ENCODE measurements at places on chromosomes 4 and X.

GRCh38 chrX:19121898-19122640, at the start of gene ADGRG2:
Gene ADGRG2 (minus strand): TSS chrX:19122468. CDS start chrX:19068834, 53,634 bp downstream.
- DNase-seq, result no peak
- H3K36me3 ChIP-seq, result no peaks in the 10 kb centered on the region
- H3K27ac ChIP-seq, result no peak within 1 kb of the TSS
- H3K4me1 ChIP-seq, result peaks cover 10% of the 10 kb centered on the region

- H3K27ac ChIP-seq, result no peak overlapping the region
- DNase-seq, result peak; percentile 32
- no peaks in the 10 kb centered on the region for H3K4me1 ChIP-seq
- H3K27me3 ChIP-seq, result peaks cover 14% of the 10 kb centered on the region
- H3K36me3 ChIP-seq, result no peaks in the 10 kb centered on the region
- no peak overlapping the region for H3K4me3 ChIP-seq
Observed at GRCh38 chr4:8772499-8773123, 99.0 kb downstream of the HMX1 start.

GRCh38 chrX:30887721-30888120, 1.3 kb downstream of the TAB3 start:
- H3K27ac ChIP-seq, result no peak overlapping the region
- H3K36me3 ChIP-seq, result no peaks in the 10 kb centered on the region
- H3K4me3 ChIP-seq, result peak overlapping the region; percentile 80
- H3K27me3 ChIP-seq, result no peaks in the 10 kb centered on the region
- peaks cover 8% of the 10 kb centered on the region for H3K4me1 ChIP-seq
- no peak for DNase-seq

DNA sequence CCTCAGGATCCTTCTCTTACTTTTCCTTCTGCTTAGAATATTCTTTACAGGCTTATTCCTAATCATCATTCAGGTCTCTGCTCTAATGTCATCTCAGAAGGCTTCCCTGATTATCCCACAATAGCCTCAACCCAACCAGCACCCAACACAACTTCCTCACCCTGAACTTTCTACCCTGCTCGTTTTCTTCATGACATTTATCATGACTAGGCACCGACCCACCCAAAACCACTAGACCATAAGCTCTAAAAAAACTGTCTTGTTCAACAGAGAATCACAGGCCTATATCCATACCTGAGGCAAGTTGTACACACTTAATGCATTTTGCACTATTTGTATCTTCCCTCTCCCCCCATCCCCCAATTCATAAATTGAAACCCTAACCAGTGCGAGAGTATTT, 95.3 kb downstream of the SH3RF1 start:
- H3K27ac ChIP-seq, result no peak overlapping the region
- H3K4me3 ChIP-seq, result no peak overlapping the region
- H3K27me3 ChIP-seq, result no peaks in the 10 kb centered on the region
- H3K36me3 ChIP-seq, result no peaks in the 10 kb centered on the region
- no peak for DNase-seq

GRCh38 chrX:45845142-45845541, 644.5 kb upstream of the DIPK2B start:
- no peaks in the 10 kb centered on the region for H3K36me3 ChIP-seq

DNA sequence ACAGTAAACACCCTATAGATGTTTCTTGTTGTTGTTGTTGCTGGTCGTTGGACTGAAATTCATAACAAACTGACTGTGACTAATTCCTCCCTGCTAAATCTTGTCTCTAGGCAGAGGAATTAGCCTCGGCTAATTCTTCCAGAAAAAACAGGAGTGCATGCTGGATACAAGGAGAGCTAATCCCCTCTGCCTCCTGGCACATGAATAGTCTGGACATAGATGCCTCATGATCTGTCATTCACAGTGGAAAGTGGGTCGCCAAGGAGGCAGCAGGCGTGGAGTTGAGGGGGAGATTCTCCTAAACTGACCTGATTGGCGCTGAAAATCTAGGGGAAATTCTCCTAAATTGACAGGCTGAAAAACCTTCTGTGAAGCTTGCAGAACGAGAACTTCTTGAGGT, 220.1 kb downstream of the DCTD start:
- no peaks in the 10 kb centered on the region for H3K4me1 ChIP-seq
- DNase-seq, result no peak
- H3K27me3 ChIP-seq, result no peaks in the 10 kb centered on the region
- no peak overlapping the region for H3K27ac ChIP-seq
- no peak overlapping the region for H3K4me3 ChIP-seq
- no peaks in the 10 kb centered on the region for H3K36me3 ChIP-seq

DNA sequence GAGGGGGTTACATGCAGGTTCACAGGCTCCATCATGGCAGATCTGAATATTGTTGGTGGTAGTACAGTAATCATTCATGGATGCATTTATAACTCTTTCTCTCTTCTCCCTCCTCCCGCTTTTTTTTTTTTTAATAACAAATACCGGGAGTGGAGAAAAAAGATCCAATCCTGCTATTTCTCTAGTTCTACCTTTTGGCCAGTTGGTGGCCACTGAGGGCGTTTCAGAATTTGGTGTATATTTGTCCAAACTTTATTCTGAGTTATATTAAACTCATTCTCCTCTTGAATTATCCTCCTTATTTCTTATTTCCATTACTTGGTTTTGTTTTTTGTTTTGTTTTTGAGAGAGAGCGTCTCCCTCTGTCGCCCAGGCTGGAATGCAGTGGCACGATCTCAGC, 74.8 kb downstream of the HMGB2 start:
- no peak overlapping the region for H3K27ac ChIP-seq
- no peaks in the 10 kb centered on the region for H3K27me3 ChIP-seq
- H3K36me3 ChIP-seq, result no peaks in the 10 kb centered on the region
- H3K4me1 ChIP-seq, result peaks cover under 1% of the 10 kb centered on the region
- no peak for DNase-seq
- no peak overlapping the region for H3K4me3 ChIP-seq

- H3K36me3 ChIP-seq, result no peaks in the 10 kb centered on the region
- H3K4me1 ChIP-seq, result no peaks in the 10 kb centered on the region
- no peak for DNase-seq
- H3K4me3 ChIP-seq, result no peak overlapping the region
- H3K27ac ChIP-seq, result no peak overlapping the region
Observed at GRCh38 chr4:1592709-1593417, 91.2 kb downstream of the FAM53A start.

GRCh38 chr4:151604238-151604637, 156.6 kb downstream of the GATB start:
- no peaks in the 10 kb centered on the region for H3K27me3 ChIP-seq
- no peak overlapping the region for H3K27ac ChIP-seq
- H3K4me1 ChIP-seq, result no peaks in the 10 kb centered on the region
- DNase-seq, result no peak
- no peaks in the 10 kb centered on the region for H3K36me3 ChIP-seq

- no peak overlapping the region for H3K4me3 ChIP-seq
- DNase-seq, result no peak
- no peaks in the 10 kb centered on the region for H3K27me3 ChIP-seq
Observed at GRCh38 chr4:28402751-28403150, 1542.1 kb downstream of the STIM2 start.

DNA sequence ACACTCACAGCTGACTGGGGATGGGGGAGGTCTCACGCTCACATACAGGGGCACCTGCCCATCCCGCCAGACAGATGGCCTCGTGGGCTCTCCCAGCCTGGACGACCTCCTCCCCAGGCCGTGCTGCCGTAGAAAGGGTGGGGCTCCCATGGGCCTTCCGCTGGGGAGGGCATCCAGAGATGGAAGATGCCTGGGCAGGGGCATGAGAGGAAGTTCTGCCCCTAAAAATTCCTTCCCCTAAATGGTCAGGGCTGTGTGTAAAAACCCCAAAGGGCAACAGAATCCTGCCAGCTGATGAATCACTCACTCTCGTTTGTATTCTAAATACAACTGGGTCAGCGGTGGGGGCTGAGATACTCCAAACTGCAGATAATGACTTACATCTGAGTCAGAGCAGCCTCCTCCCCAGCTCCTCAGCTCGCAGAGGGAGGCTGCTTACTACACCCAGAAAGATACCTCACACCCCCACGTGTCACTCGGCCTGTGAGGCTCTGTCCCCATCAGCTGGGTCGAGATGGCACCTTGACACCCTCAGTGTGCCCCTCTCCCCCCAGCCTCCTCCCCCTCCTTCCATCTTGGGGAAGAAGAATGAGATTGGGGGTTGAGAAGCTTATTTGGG, 10.1 kb downstream of the WDR1 start:
- peaks cover 93% of the 10 kb centered on the region for H3K4me1 ChIP-seq
- DNase-seq, result peak; percentile 88
- H3K27ac ChIP-seq, result peak overlapping the region; percentile 83
- H3K27me3 ChIP-seq, result no peaks in the 10 kb centered on the region
- H3K4me3 ChIP-seq, result peak overlapping the region; percentile 14

GRCh38 chr4:106690487-106690886, 321.9 kb upstream of the GIMD1 start:
- no peak overlapping the region for H3K27ac ChIP-seq
- DNase-seq, result no peak
- H3K4me1 ChIP-seq, result no peaks in the 10 kb centered on the region
- H3K4me3 ChIP-seq, result no peak overlapping the region

DNA sequence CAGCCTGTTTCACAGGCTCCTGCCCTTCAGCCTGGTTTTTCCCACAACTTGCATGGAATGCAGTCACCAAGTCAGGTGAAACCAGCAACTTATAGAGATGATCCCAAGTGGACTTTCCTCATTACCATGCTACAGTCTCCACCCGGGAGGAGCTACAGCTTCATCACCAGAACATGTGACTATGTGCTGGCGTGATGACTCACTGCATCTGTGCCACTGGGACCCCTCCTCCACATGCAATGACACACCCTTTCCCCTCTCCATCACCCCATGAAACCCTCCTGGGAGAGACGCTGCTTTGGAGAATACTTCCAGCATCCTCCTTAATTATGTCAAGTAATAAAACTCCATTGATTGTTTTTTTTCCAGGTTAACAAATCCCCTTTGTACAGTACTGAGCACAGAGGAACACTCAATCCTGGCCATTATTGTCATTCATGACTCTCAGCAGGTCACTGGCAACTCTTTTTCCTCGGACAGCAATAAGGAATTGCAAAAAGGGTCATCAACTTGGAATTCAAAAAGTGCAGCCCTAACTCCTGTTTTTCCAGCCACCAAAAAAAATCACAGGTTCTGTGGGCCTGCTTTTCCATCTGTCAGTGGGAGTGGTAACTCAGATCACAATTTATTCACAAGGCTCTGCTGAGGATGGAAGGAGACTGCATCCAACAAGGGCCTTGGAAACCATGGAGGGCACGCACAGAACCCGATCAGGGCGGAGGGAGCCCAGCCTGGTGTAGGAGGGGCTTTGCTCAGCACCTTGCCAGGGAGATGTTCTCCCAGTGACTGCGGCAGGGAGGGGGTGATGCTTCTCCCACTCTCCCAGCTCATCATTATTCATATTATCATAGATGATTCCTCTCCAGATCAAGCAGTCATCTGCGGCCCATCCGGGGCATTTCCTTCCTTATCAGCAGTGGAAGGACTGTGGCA, 17.4 kb downstream of the QDPR start:
- no peaks in the 10 kb centered on the region for H3K4me1 ChIP-seq
- no peak for DNase-seq
- no peak overlapping the region for H3K4me3 ChIP-seq
- peaks cover 24% of the 10 kb centered on the region for H3K36me3 ChIP-seq

DNA sequence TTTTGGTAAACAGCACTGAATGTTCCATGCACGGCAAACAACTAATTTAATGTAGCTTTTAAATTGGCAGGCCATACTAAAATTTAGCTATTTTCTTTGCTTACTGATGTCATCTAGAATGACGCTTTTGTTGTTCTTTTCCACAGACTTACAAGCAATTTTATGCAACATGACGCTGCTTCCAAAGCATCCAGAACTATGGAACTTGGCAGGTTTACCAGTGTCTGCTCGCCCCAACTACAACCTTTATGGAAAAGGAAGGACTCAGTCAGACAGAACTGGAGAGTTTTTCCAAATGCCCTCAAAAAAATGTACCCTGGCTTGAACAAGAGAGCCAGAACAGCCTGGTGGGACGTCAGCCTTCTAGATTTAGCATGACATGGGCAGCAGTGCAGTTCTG, 58.7 kb downstream of the ANOS1 start:
- no peak for DNase-seq
- H3K36me3 ChIP-seq, result no peaks in the 10 kb centered on the region
- H3K27ac ChIP-seq, result no peak overlapping the region

- H3K27ac ChIP-seq, result peak within 1 kb of the TSS; percentile 92
- peaks cover 12% of the 10 kb centered on the region for H3K4me1 ChIP-seq
- no peaks in the 10 kb centered on the region for H3K36me3 ChIP-seq
- peak; percentile 77 for DNase-seq
- no peaks in the 10 kb centered on the region for H3K27me3 ChIP-seq
Observed at GRCh38 chrX:115560978-115561604, at the start of gene PLS3. Gene PLS3 (plus strand): TSS chrX:115561174. CDS start chrX:115610251, 49,077 bp downstream.

GRCh38 chr4:139809757-139810140, 144.1 kb downstream of the MGST2 start:
- no peaks in the 10 kb centered on the region for H3K27me3 ChIP-seq
- no peak overlapping the region for H3K4me3 ChIP-seq
- no peak overlapping the region for H3K27ac ChIP-seq
- H3K36me3 ChIP-seq, result no peaks in the 10 kb centered on the region
- peaks cover 16% of the 10 kb centered on the region for H3K4me1 ChIP-seq
- no peak for DNase-seq

GRCh38 chr4:69321153-69321729, 41.0 kb downstream of the UGT2B28 start:
- H3K36me3 ChIP-seq, result no peaks in the 10 kb centered on the region
- H3K4me3 ChIP-seq, result no peak overlapping the region
- DNase-seq, result no peak
- H3K4me1 ChIP-seq, result peaks cover 6% of the 10 kb centered on the region
- no peak overlapping the region for H3K27ac ChIP-seq

DNA sequence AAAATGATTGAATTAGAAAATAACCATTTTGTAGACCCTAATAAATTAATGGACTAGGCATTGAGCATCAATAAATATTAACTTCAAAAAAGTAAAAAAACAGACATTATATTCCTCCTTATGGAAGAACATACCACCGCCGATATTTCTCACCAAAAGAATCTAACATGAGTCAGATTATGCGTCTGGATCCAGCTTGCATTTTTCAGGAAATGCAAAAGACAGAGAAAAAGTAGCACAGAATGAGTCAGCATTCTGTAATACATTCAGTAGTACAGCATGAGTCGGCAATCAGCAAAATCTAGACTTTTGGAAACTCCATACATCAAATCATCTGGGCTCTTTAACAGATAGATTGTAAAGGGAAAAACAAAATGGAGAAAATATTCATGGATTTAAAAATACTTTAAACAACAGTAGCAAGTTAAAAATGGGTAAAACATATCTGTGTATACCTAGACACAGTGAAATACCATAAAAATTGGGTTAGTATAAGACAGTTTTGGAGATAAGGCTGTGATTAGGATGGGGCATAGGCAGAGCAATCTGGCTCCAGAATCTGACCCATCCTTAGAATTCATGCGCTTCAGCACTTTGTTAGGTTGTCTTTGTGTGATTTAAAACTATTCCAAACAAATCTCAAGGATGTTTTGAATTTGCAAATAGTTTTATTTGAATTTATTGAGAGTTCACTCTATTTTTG, 633.0 kb upstream of the FAM241A start:
- no peak for DNase-seq
- no peak overlapping the region for H3K27ac ChIP-seq

DNA sequence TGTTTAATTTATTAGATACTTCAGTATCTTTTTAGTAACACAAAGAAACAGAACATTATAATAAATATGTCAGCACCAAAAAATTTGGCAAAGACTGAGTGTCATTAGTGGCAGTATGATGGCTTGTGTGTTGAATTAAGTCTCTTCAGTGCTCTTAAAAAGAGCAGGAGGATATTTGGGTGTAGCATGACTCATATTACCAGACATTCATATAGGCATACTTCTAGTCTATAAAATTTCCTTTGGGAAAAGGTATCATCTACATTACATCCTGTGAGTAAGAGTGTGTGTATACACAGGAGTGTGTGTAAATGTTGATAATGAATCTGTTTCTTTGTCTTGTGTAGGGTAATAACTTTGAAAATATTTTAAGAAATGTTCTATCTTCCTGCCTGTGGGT, 135.7 kb downstream of the CNKSR2 start:
- H3K4me1 ChIP-seq, result no peaks in the 10 kb centered on the region
- DNase-seq, result no peak
- no peak overlapping the region for H3K27ac ChIP-seq
- H3K36me3 ChIP-seq, result no peaks in the 10 kb centered on the region

All from suprapubic skin (tissue), 4 donors.